CD4-positive, alpha-beta memory T cell (primary cell): ENCODE measurements at places on chromosomes 12 and 14.

DNA sequence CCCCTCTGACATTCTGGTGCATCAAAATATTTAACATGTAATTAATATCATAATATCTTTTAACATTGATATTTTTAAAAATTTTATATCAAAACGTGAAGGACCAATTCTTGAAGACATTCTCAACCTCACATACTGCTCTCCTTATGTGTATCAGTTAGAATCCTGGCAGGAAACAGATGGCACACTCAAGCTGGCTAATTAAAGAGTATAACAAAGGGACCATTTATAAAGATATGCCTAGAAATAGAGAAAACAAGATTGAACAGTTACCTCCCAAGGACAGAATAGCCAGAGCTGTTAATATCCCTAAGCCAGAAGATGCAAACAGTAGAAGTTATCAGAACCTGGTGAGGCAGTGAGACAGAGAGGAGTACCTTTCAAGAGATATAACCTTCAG is 368.7 kb downstream of the NELL2 start:
- DNase-seq: no peak

GRCh38 chr12:107917912-107918800 is 143.7 kb downstream of the ASCL4 start:
- no peak for DNase-seq

DNA sequence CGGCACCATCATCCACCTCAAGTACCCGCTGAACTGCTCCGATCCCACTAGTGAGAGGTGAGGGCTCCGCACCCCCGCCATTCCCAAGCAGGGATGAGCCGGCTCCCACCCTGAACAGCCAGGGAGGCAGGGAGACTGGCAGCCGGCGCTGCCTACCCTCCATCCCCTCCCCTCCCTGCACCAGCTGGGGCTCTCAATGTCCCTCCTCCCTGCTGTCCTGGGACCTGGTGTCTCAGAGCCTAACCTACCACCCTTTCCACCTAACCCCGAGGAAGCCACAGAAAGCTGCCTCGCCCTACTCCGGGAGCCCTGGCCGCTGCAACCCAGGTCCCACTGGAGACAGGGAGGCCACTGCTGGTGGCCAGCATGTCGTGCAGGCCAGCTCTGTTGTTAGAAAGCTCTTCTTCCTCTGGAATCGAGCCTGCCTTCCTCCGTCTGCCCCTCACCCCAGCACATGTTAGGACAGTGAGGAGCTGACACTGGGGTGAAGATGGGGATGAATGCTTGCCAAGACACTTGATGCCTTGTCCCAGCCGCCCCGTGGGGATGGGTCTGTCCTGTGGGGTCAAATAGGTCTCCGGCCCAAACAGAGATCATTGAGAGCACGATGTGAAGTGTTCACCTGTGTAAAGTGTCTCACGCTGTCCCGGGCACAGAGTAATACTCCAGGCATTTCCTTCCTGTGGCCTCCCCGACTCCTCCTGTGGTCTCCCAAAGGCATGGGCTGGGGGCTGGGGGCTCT is 1.1 kb downstream of the PTPN6 start:
- no peak for DNase-seq

GRCh38 chr14:80549141-80549540 is 337.8 kb upstream of the DIO2 start:
- no peak for DNase-seq

DNA sequence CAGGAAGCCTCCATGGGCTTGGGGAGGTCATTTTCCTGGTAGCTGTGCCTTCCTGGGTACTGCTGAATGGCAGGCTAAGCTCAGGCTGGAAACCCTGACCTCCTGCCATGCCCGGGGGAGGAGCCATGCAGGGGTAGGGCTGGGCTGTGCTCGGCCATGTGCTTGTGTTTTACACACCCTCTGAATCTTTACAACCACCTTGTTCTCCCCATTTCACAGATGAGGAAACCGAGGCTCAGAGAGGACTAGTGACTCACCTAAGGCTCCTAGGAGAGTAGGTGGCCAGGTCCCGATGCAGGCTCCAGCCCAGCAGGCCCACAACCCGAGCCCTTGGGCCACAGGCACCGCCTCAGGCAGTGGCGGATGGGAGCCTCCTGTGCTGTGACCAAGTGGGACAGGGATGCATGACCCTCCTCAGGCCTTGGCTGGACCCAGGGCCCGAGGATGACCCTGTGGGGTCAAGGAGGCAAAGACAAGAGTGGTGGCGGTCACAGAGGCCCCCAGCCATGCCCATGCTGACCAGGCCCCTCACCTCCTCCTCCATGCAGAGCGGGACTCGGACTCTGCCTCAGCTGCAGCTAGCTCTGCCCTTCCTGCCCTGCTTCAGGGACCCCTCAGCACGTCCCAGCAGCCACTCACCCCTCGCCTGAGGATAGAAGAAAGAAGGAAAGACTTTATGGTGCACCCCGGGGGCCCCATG is 136.1 kb downstream of the CALM1 start:
- no peak for DNase-seq

- DNase-seq: no peak
These were observed 174.5 kb downstream of the ETNK1 start for GRCh38 chr12:22799503-22799902.

- DNase-seq: no peak
These were observed 52.8 kb downstream of the KCNK13 start for GRCh38 chr14:90114554-90114953.

GRCh38 chr12:105993766-105994555 is 144.8 kb downstream of the NUAK1 start:
- no peak for DNase-seq

DNA sequence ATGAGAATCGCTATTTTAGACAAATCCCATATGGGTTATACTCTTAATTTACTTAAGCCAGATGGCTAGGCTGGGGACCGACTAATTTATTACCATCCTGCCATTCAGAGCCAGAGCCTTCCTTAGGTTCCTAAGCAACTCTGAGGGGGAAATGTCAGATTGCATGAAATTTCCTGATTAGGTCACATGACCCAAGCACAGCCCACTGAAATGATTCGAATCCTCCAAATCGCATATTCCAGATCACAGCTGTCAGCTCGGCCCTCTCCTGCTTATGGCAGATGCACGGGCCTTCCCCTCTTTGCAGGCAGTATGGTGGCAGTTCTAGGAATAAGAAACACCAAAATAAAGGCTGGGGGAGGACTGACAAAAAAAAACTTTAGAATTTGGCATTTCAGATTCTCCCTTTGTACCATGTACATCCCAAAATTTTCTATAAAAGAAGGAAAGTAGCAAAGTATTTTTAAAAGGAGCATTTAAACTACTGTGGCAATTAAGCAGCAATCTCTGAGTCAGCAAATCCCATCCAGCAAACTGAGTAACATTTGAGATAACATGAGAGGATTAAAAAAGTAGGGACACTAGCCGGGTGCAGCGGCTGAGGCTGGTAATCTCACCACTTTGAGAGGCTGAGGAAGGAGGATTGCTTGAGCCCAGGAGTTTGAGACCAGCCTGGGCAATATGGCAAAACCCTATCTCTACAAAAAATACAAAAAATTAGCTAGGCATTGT is 30.5 kb upstream of the NUDT4 start:
- DNase-seq: no peak

DNA sequence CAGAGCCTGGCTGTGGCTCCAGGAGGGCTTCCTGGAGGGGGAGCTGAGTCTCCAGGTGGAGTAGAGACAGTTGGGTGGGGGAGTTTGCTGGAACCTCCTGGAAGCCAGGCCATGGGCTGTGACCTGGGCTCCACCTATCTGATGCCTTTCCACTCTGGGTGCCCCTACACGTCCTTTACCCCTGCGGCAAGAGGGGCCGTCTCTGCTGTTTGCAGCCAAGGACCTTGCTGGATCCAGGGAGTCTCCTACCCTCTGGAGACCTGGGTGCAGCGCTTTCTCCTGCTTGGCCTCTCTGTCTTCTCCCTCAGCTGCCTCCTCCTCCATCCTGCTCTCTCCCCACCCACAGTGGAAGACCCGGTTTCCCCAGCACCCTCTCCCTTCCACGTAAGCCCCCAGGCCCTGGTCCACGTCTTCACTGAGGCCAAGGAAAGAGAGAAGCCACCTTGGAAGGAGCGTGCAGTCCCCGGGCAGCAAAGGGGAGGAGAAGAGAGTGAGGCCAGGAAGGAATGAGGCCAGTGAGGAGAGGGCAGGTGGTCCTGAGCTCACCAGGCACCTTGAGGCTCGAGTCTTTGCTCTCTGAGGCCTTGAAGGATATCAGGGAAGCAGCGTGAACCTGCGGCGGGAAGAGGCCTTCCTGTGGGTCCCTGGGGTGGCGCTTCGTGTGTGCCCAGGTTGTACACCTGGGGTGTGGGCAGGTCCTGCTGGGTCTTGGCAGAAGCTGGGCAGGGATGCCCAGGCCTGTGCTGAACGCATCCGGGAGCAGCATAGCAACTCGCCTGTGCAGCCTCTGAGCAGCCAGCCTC is 294.3 kb upstream of the RTL1 start:
- no peak for DNase-seq
